ENCODE measurements at places on chromosomes 11 and 22.
A peak's percentile ranks its signal among the peaks of the same experiment; 100 is the strongest.

DNA sequence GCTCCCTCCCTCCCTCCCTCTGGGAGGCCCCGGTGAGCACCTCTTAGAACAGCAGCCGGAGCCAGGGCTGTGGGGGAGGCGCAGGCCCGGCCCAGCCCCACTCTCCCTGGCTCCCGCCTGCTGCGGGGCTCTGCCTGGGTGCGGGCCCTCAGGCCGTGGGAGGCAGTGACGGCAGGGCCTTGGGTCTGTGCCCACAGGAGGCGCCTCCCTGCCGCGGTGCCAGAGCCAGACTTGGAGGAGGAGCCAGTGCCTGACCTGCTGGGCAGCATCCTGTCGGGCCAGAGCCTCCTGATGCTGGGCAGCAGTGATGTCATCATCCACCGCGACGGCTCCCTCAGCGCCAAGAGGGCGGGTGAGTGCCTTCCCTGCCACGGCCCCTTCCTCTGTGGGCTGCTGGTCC is 9.5 kb downstream of the IRF7 start:
- no peak for DNase-seq

- no peak for DNase-seq
These were observed 27.4 kb upstream of the HMGXB4 start for GRCh38 chr22:35229865-35230264.

GRCh38 chr11:1750840-1751530 is 590 bp upstream of the IFITM10 start:
- no peak for DNase-seq

- DNase-seq: no peak
These were observed 144.0 kb downstream of the GRIK4 start for GRCh38 chr11:120655589-120655988.

GRCh38 chr22:45008186-45008681 is 1.6 kb downstream of the PHF21B start:
- no peak for DNase-seq

DNA sequence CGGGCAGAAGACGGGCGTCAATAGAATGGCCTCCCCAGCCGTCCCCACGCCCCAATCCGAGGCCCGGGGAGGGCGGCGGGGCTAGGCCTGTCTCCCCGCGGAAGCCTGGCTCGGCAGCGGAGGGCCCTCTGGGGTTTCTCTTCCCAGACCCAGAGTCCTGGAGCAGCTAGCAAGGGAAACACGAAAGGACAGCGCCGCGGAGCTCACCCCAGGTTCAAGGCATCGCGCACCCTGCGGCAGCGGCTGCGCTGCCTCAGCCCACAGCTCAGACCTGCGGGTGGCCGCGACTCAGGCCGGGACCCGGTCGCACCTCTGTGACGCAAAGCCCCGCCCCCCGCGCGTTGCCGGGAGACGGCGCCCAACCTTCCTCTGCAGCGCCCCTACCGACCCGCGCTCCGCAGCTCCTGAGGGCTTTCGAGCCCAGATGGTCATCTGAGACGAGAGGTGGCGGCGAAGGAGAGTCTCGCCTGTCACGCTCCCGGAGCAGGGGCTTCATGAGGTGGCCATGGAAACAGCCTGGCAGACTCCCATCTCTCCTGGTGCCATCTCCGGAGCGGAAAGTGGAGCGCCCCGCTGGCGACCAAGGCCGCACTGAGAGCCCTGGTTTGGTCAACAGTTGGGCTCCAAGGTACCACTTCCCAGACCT is at the start of gene RNF141:
RNF141 (minus strand) TSS at position 273 of the 646 bp plus-strand sequence. CDS start 7,029 bp downstream, outside the sequence.
- peak; percentile 46 for DNase-seq

DNA sequence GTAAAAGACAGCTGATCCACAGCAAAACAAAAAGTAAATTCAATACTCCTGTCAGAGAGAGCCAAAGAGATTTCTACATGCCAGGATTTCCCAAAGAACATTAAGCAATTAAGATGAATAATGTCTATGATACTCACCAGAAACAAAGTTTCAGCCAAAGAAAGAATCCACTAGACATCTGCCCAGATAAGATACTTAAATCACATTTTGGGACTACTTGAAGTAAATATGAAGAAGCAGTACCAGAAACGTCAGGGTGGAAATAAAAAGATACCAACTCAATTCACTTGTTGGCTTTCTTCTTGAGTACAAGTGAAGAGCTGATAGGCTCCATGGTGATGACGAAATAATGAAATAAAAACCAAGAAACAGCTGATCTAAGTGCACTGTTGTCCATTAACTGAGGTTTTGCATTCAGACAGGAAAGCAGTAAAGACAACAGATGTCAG is 31.6 kb upstream of the ARHGAP32 start:
- DNase-seq: peak; percentile 49

DNA sequence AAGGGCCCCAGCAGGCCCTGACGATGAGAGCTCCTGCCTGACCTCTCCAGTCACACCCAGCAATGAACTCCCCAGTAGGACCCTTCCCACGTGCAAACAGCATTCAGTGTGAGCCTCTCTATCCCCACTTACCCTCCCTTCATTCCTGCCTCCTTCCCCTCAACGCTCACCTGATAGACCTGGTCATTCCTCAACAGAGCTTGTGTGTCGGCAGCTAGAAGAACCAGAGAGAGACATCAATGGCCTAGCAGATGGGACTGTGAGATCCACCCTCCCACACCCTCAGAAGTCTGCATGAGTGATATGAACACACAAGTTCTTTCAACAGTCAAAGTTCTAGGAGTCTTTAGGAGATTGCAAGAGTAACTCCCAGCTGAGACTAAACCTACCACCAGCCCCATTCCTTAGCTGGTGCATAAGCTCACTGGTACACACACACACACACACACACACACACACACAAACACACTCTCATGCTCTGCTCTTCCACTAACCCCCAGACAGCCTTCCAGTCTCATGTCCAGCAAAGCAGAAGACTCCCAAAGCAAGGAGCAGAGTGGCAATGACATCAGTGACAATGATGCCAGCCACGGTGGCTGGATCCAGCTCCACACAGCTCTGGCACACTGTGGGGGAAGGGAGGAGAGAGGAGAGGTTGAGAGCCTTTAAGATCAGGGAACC is 3.1 kb downstream of the CD3D start:
- DNase-seq: no peak

- DNase-seq: no peak
These were observed 13.2 kb downstream of the OTUB1 start for GRCh38 chr11:63999349-64000025.

DNA sequence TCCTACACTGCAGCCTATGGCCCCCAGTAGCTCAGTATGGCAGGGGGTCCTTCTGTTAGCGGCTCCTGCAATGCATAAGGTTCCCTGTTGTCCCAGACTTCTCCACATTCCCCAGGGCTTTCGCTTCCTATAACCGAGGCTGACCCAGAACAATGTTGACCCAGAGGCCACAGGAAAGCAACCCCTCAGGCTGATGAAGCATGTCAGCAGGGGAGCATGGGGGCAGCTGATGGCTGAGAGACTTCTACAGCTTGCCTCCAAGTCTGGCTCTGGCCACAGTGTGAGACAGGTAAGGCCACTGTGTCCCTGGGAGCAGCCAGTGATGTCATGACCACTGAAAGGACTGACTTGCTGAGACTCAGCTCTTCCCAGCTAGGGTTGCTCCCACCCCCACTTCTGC is 12.5 kb upstream of the PPFIBP2 start:
- no peak for DNase-seq

DNA sequence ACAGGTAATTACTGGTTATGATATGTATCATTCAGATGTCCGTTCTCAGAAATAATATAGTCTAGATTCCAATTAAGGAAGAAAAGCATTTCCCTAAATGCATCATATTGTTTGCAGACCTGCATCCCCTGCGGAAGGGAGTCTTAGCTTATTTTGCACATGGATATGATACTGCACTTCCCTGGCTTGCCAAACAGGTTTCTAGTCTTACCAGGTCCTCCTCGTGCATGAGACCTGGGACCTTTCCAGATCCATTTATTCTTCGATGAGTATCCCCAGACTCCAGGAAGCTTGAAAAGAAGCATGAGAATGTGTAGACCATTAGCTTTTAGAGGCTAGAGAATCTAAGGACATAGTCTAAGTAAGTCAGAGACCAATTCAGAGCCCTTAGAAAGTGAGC is 30.6 kb downstream of the CYB5R2 start:
- no peak for DNase-seq

- DNase-seq: no peak
These were observed 14.6 kb upstream of the PGM2L1 start for GRCh38 chr11:74412733-74413359.

- peak; percentile 92 for DNase-seq
These were observed 132.4 kb upstream of the ZC3H12C start for GRCh38 chr11:109960831-109961230.

GRCh38 chr11:128522943-128523518 is 64.3 kb downstream of the ETS1 start:
- no peak for DNase-seq

GRCh38 chr22:28027453-28028448 is 108.7 kb upstream of the PITPNB start:
- DNase-seq: no peak

GRCh38 chr11:13297308-13297916 is 19.8 kb downstream of the BMAL1 start:
- DNase-seq: no peak

DNA sequence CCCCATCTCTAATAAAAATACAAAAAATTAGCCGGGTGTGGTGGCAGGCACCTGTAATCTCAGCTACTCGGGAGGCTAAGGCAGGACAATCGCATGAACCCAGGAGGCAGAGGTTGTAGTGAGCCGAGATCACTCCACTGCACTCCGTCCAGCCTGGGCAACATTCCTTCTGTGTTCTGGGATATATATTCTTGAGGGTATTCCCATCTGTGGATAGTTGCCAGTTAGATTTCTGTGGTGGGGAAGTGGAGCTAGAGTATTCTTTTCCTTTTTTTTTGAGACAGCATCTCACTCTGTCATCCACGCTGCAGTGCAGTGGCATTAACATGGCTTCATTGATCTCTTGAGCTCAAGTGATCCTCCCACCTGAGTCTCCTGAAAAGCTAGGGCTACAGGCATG is 9.1 kb upstream of the ZNF74 start:
- DNase-seq: no peak

DNA sequence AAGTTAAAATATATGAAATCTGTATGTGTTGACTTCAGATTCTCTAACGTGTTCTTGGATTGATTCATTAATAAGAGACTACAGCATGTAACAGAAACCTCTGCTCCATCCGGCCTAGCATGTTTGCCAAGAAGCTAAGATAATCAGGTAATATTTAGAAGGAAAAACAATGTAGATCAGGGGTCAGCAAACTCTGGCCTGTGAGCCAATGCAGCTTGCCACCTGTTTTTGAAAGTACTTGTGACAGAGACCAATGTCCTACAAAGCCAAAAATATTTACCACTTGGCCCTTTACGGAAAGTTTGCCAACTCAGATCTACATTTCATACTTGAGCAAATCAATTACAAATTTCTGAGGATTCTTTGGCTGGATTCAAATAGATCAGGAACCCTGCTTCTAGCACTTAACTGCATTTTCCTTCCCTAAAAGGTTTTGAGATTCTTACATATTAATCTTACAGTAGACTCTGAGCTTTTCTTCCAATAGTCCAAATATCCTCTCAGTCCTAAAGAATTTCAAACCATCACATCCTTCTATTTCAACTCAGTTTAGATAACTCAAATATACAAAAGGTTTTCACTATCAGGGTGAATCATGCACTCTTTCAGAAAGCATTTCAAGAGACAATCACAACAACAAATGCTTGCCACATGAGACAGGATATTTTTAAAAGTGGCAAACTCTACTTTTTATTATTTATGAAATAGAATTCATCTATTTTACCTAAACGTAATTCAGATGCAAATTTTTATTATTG is 29.5 kb downstream of the APOL5 start:
- no peak for DNase-seq

DNA sequence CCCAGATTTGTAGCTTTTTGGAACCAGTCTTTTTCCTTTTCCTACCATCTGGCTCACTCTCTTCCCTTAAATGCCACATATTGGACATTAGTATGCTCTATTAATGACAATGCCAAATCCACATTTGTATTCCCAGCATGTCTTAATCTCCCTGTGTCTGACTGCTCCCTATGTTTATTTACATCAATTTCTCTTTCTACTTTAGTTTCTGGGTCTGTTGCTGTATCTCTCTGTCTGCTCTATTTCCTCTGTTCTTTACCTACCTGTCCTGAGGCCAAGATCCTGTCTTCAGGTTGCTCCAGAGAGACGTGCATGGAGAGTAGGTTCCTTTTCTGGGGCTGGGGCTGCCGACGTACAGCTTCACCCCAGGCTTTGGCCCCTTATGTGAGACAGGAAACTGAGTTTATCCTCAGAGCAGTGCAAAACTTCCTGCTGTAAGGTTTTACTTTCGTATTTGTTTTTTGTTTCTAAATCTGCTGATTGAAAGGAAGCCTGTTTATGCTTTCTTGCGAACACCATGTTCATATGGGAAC is 25.6 kb downstream of the OR2AG2 start:
- DNase-seq: no peak

DNA sequence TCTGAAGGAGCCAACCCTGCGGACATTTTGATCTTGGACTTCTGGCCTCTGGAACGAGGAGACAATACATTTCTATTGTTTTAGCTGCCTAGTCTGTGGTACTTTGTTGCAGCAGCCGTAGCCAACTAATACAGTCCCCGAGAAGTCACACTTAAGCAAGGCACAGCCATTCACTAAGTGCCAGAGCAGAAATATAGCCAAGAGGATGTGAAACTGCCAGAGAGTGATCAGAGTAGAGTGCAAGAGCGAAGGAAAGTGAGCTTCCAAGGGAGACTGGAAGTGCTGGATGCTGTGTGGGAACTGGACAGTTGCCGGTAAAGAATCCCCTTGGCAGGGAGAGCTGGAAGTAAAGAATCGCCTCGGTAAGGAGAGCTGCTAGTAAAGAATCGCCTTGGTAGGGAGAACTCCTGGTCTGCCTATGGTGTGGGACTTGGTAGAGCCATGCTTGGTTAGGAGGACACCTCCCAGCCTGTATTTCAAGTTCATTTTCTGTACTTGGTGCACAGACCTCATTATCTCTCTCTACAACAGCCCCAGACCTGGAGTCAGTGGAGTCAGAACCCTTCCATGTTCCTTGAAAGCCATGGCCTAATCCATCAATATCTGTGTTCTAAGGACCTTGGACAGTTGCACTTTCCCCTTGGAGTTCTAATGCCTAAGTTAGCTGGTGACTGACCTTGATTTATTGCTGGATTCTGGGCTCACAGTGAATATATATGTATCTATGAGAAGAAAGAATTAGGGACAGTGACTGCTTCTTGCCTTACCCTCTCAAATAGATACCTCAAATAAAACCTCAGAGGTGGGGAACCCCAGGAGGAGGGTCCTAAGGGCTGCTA is 162.1 kb downstream of the LDLRAD3 start:
- no peak for DNase-seq

DNA sequence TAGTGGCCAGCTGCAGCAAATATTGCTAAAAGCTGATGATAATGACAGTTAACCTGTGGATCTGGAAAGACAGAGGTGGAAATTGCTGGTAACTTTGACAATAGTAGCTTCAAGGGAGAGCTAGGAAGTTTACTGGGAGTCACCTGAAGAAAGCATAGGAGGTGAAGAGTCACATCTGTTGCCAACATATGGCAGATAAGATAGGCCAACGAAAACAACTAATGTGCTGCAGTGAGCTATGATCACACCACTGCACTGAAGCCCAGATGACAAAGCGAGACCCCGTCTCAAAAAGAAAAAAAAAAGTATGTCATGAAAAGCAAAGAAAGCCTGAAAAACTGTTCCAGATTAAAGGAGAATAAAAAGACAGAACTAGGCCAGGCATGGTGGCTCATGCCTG is 4.3 kb upstream of the PRDM10 start:
- DNase-seq: no peak

GRCh38 chr11:18132341-18132740 is at the start of gene MRGPRX3:
MRGPRX3 (plus strand) TSS chr11:18132571; CDS start chr11:18137203, 4,632 bp downstream.
- DNase-seq: no peak

- no peak for DNase-seq
These were observed 27.1 kb downstream of the SYT13 start for GRCh38 chr11:45258982-45259530.

GRCh38 chr11:34613015-34613414 is 7.9 kb upstream of the EHF start:
- DNase-seq: no peak
